ENCODE measurements at places on chromosomes 16 and 17.

DNA sequence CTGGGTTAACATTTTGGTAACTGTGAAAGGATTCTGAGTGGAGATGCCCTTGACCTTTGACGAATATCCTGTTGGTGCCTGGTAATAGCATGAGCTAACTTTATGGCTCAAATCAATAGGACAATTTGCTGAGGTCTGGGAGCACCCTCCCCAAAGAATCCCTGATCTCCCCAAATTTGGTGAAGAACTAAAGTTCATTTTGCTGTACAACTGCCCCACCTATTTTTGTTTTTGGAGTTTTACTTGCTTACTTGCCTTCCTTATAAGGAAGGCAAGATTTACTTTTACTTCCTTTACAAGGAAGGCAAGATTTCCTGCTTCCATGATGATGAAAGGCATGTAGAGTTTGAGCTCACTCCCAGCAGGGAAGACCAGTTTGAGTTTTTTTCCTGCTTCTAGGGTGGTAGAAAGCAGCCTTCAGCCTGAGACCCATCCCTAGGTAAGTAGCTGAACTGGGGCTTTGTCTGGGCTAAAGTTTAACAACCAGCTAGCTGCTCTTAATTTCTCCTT, 2.8 kb downstream of the KRTAP4-9 start:
- DNase-seq: no peak

DNA sequence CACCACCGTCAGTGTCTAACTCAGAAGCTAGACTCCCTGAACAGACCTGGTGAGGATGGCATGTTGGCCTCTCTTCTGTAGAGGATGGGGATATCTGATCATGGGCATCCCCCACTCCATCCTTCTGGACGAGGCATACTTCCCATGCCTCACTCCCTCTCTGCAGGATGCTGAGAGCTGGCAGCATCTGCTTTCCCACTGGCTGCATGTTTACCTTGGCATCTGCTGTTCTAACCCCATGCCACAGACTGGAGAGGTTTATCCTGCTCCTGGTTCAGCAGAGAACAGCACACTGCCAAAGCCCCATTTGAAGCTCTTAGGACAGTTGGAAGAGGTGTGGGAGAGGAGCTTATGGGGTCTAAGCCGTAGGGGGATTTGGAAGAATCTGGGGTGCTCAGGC, 46.0 kb downstream of the YPEL2 start:
- DNase-seq: no peak

- no peak for DNase-seq
Observed at GRCh38 chr16:72985148-72985941, 62.6 kb downstream of the ZFHX3 start.

- DNase-seq: no peak
Observed at GRCh38 chr17:51598824-51599223, 338.5 kb downstream of the UTP18 start.

- no peak for DNase-seq
Observed at GRCh38 chr16:89034573-89034961, 57.6 kb upstream of the CBFA2T3 start.

DNA sequence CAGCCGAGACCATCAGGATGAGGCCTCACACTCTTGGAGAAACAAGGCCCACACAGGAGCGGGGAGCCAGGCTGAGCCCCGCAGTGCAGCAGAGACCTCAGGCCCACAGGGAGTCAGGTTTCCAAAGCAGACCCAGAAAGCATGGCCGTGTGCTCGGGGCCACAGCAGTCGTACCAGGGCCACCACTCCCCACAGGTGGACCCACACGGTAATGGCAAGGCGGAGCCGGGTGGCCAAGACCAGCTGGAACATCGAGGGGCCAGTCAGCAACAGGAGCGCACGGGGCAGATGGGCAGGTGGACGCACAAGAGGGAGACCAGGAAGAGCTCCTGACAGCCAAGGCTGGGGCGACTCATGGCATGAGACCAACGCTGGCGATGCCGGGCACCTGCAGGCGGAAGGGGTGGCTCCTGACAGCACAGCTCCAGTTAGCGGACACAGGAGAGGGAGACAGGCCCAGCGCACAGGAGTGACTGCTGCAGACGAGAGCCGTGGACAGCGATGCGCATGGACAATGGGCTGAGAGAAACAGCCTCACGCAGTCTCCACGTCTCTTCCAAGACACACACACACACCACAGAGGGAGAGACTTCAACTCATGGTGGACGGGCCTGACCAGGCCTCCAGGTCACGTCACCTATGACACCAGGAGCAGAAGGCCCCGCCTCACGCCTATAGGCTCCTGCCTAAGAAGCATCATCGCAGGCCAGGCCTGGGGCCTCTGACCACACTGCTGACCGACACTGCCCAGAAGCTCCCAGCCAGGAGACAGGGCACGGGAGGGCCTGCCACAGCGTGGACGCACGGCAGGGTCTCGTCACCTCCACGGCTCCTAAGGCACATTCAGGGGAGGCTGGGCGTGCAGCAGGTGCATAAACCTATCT, 58.6 kb downstream of the ZNF778 start:
- no peak for DNase-seq

- DNase-seq: no peak
Observed at GRCh38 chr17:34391241-34391640, 28.2 kb upstream of the CCL1 start.

DNA sequence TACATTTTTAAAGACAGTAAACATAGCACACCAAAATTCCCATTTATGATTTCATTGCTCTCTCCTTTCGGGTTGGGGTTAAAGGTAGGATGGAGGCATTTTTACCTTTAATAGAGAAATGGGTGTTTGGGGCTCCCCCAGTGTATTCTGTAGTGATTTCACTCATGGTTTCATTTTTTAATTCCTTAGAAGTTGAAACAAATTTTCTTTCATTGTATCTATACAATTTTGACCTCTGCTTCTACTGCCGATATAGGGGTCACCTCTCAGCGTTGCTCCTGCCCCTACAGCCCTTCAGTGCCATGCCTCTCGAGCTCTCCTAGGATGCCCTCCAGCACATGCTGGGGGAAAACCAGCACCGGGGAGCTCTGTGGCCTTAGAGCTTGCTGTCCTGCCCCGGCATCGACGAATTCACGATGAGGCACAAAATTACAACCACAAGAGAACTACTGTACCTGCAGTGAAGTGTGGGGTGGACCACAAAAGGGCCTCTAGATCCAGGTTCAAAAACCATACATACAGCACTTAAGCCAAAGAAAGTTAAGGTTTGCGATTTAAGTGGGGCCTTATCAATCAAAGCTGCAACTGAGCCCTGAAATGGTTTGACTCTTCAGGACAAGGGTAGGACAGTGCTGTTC, 39.3 kb downstream of the LITAFD start:
- DNase-seq: no peak

DNA sequence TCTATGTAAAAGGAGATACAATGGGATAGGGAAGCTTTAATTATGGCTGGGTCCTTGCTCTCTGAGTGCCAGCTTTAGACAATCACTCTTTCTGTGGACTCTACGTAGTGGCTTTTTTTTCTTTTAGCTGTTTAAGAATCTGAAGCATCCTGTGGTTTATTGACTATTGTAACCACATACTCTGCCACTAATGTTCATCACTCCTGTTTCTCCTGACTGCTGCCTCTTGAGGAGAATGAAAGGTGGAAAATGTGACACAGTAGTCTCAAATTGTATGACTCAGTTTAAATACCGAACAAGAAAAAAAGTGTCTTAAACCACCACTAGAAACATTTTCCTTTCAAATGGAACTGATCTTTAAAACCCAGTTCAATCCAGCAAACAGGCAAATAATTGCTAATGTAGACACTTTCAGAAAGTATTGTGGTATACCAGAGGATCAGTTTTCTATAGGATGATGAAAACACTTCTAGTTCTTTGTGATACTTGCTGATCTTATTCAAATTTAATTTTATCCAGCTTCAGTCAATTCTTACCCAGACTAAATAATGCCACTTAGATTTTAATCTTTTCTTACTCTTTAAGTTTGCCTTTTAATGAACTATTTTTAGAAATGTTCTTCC, 302.7 kb upstream of the PMFBP1 start:
- DNase-seq: no peak

GRCh38 chr17:63993368-63993985, 4.7 kb upstream of the PRR29 start:
- DNase-seq: no peak

GRCh38 chr17:59829217-59830006, 63.3 kb downstream of the TUBD1 start:
- no peak for DNase-seq

- DNase-seq: no peak
Observed at GRCh38 chr16:80390871-80391489, 149.8 kb upstream of the DYNLRB2 start.

GRCh38 chr17:82412535-82413520, 5.3 kb upstream of the HEXD start:
- no peak for DNase-seq
